ENCODE measurements at places on chromosomes 3 and 15. TPM values are rescaled to one million over a fixed set of nuclear protein-coding genes. Genes with fewer than 3 reads are reported as not detected.

The CELF6 gene
- total RNA-seq: 1.8 TPM

DNA sequence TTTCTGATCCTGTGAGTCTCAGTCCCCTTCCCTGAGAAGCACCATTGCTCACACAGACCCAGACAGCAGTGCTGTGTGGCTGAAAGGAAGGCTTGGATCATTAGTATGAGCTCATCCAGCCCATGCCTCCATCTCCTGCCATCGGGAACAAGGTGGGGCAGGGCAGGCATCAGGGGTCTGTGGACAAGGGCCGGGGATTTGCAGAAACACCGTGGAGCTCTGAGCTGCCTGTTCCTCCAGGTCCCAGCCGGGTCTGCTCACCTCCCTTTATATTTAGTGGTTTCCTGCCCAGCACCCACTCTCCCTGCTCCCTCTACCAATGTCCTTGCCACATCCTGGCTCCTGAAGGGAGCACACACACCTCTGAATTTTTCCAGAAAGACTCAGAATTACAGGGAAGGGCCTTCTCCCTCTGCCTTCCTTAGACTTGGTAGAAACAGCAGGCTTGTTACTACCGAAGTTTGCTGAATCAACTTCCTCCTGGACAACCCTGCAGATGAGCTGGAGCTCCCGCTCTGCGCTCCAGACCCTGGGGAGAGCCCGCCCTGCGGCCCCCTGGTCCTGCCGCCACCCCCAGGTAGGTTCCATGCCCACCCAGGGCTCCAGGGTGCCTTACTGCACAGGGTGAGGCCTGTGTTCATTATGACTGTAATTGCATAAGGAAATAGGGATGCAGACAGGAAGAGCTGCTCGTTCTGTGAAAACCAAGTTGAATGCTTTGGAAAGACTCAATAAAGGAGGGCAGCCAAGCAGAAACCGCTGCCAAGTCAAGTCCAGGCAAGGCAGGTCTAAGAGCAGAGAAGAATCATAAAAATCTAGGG is 128.1 kb downstream of the NSMCE3 start:
- DNase-seq: peak; percentile 74

The CYP8B1 gene
- total RNA-seq: not detected

GRCh38 chr3:16897254-16897926 is 12.6 kb downstream of the PLCL2 start:
- DNase-seq: no peak

DNA sequence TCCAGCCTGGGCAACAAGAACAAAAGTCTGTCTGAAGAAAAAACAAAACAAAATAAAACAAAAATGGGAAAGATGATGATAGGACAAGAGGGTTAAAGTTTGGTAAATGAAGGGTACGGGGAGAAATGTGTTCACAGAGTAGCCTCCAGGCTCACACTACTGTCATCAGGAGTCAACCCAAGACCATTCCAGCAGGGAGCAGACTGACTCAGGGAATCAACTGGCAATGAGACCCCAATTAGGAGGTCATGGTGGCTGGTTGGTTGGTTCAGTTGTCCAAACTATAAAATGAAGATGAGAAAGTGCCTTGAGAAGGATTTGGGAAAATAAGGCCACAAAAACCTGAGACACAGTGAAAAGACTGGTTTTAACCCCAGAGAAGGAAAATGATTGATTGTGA is 51.8 kb downstream of the KLHL6 start:
- no peak for DNase-seq

DNA sequence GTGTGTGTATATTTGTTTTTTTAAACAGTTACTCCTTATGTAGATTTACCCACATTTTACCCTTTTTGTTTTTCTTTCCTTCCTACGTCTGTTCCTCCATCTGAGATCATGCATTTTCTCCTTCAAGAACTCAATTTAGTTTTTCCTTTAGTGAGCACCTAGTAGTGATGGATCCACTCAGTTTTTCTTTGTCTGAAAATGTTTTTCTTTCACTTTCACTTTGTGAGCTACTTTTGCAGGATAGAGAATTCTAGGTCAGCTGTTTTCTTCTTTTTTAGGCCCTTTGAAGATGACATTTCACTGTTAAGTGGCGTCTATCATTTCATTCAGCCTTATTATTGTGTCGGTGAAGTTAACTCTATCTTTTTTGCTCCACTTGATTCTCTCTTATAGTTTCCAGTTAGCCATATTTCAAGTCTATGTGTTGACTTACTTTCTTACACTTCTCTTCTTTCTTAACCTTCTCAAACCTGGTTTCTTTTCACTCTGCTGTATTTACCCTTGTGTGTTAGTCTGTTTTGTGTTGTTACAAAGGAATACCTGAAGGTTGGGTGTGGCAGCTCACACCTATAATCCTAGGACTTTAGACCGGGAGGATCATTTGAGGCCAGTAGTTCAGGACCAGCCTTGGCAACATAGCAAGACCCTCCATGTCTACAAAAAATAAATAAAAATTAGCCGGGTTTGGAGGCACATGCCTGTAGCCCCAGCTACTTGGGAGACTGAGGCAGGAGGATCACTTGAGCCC is 55.8 kb downstream of the PRKCI start:
- DNase-seq: no peak
